Peyer's patch (tissue), 4 donors: ENCODE measurements at places on chromosomes 2 and 18.

DNA sequence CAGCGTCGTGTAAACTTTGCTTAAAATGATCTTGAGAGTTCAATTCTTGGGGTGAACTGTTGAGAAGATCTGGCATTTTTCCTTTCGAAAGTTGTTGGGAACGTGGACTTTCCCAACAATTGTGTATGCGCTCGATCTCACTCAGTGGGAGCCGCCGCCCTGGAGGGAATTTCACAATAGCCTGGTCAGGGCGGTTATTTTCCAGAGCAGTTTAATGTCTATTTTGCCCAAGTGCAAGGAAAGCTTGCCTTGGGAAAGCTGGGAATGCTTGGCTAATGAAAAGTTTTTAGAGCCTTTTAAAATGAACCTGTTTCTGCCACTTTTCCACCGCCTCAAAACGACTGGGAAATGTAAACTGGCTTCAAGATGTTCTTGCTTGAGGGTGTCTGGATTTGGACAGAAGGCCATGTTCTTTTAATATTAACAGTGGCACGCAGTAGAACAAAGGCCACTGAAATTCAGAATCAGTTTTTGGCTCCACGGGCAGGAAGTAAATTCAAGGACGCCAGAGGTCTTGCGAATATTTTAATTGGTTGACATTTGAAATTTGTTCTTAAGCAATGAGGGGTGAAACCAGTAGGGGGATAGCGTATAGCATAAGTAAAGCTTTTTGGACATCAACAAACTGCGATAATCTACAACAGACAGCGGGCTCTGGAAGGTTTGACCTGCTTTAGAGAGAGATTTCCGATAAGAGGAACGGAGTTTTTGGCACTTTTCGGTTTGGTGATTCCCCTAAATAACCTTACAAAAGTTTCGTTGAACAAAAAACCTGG, 1.2 kb downstream of the CFLAR start:
- no peak for DNase-seq

DNA sequence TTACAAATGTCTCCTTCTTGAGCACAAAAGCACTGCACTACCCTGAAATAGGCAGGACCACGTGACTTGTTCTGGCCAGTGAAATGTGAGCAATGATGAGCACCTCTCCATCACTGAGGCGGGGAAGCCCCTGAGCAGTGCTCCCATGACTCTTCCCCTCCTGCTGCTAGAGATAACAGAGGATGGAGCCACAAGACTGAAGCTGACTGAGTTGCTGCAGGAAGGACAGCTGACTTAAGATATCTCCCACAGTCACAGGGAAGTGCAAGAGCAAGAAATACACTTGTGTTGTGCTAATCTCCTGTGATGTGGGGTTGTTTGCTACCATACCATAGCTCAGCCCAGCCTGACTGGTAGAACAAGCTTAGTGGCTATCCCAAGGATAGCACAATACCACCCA, 38.7 kb downstream of the STK39 start:
- DNase-seq = no peak

DNA sequence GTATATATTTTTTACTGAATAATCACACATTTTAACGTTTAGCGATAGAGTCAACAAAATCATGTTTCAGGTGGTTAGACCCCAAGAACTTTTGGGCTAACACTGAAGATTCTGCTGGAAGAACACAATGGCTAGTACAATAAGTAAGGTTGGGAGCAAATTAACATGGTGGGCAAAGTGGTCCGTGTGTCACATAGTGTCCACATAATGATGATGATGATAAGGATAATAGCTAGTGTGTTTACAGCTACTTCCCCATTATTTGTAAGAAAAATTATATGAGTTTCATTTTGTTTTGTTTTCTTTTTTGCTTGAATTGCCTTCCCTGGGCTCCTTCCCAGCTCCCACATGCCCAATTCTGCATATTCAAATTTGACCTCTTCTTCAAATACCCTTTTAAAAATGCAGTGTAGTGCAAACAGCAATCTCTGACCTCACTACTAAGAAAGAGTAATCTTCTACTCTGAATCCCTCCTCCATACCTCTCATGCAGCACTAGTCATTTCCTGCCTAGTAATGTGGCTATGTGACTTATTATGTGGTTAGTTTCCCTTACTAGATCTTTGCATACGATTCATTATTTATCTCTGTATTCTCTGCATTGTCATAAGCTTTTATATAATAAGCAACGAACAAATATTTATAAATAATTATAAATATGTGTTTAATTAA, 16.9 kb upstream of the VPS54 start:
- DNase-seq = no peak

- no peak for DNase-seq
Measured at GRCh38 chr2:38218591-38218991, 142.6 kb upstream of the CYP1B1 start.

DNA sequence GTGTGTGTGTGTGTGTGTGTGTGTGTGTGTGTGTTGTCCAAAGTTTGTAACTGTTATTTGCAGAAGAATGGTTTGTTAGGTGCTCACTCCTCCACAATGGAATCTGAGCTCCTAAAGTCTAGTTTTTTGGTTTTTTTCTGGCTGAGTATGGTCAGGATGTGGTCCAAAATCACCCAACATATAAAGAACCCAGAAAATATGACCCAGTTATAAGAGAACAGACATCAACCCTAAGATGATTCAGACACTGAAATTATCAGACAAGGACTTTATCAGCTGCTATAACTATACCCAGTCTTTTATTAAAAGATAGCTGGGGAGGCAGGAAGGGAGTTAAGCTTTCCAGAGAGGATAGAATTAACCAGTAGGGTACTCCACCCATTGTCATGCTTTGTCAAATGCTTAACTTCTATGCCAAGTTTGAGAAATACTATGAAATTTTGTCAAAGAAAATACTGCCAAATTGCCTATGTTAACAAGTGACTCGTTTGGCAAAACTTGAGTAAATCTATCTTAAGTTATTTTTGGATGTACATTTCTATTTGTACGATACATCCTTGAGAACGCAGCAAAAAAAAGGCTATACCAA, 57.5 kb downstream of the TANK start:
- DNase-seq = no peak

DNA sequence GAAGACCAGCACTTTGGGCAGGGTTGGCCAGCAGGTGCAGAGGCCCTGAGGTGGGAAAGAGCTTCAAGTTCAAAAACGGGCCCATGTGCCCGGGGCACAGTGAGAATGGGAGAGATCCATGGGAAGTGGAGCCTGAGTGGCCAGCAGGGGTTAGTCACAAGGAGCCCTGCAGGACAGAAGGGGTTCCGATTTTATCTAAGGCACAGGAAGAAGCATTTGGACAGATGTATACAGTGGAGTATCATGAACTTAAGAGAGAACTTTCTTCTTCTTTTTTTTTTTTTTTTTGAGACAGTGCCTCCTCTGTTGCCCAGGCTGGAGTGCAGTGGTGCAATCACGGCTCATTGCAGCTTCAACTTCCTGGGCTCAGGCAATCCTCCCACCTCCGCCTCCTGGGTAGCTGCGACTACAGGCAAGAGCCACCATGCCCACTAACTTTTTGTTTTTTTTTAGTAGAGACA, 24.0 kb downstream of the WIPF1 start:
- DNase-seq = no peak

DNA sequence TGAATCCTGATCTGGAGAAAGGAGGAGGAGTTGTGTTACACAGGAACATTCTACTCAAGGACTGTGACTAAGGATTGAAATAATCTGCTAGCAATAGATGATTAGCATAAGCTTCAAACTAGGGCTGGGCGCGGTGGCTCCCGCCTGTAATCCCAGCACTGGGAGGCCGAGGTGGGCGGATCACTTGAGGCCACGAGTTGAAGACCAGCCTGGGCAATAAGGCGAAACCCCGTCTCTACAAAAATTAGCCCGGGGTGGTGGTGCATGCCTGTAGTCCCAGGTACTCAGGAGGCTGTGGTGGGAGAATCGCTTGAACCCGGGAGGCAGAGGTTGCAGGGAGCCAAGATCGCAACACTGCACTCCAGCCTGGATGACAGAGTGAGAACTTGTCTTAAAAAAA, 1.5 kb downstream of the TRMT61B start:
- no peak for DNase-seq

- DNase-seq = no peak
Measured at GRCh38 chr2:145076085-145076484, 556.2 kb upstream of the ZEB2 start.

DNA sequence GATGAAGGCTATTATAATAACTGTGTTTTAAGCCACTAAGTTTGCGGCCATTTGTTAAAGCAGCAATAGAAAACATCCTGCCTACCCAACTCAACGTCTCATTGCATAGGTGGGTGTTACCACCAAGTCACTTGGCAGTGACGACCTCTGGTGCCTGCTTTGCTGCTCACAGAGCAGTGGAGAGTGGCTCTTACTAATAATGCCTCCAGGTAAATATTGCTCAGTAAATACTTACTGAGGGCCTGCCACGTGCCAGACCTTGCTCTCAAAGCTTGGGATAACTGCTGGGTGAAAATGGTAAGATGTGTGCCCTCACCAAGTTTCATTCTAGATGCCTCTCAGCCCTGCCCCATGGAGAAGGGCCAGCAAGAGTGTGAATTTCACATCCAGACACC, 27.7 kb downstream of the ITGA6 start:
- no peak for DNase-seq

- DNase-seq = no peak
Measured at GRCh38 chr2:159093497-159093896, 125.1 kb downstream of the TANC1 start.

GRCh38 chr2:123816203-123816602, 208.9 kb upstream of the CNTNAP5 start:
- DNase-seq = no peak

DNA sequence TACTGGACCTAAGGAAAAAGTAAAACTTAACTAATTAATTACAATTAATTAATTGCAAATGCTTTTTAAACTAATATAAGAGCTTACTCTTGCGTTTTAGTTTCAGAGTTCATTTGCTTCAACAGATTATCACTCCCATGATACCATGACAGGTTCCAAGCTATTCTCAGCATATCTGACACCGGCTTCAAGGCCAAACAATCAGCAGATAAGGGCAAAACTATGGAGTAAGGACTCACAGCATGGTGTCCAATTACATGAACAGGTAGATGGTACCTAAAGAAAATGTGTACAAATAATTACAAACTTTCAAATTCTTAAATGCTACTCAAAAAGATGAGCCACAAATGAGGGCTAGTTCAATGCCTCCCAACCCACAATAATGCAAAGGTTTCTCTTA, 77.2 kb downstream of the RTTN start:
- DNase-seq = no peak

GRCh38 chr2:102355526-102356380, at the start of gene IL18R1:
TSS of gene IL18R1 (plus strand) at chr2:102355796. CDS start at chr2:102362661, 6,865 bp downstream.
- peak; percentile 71 for DNase-seq

DNA sequence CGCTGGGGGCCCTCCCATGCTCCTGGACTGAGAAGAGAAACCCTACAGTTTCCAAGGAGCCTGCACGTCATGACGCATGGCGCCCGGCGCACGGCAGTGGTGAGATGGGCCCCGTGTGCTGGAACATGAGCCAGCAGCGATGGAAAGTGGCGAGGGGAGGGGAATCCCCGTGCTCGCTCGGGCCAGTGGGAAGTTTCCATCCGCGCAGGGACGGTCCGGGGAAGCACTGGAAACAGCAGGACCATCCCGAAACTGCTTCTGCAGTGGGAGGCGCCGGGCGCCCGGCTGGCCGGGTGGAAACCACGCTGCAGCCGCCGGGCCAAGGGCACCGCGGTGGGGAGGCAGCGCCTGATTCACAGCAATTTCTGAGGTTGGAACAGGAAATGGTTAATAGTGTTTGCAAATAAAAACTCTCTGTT, 4.9 kb upstream of the PDCD1 start:
- peak; percentile 67 for DNase-seq

DNA sequence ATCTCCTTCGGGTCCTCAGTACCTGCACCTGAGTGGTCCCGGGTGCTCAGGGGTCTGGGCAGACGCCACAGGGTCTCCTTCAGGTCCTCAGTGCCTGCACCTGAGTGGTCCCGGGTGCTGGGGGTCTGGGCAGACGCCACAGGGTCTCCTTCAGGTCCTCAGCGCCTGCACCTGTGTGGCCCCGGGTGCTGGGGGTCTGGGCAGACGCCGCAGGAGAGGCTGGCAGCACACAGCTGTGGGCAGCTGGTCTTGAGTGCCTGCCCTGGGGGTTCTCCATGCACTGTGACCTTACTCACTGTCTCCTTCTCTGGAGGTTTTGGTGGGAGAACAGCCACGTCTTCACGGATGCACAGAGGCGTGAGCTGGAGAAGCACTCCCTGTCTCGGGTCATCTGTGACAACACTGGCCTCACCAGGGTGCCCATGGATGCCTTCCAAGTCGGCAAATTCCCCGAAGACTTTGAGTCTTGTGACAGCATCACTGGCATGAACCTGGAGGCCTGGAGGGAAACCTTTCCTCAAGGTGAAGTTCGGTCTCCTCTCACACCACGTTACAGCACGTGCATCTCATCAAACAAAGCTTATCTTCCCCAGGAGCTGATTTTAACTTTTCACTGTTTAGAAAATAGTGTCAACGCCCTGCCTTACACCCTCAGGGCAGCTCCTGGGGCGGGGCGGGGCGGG, 82.6 kb downstream of the TPO start:
- DNase-seq = peak; percentile 25

- no peak for DNase-seq
Measured at GRCh38 chr2:82636402-82637020, 1822.6 kb downstream of the SUCLG1 start.

DNA sequence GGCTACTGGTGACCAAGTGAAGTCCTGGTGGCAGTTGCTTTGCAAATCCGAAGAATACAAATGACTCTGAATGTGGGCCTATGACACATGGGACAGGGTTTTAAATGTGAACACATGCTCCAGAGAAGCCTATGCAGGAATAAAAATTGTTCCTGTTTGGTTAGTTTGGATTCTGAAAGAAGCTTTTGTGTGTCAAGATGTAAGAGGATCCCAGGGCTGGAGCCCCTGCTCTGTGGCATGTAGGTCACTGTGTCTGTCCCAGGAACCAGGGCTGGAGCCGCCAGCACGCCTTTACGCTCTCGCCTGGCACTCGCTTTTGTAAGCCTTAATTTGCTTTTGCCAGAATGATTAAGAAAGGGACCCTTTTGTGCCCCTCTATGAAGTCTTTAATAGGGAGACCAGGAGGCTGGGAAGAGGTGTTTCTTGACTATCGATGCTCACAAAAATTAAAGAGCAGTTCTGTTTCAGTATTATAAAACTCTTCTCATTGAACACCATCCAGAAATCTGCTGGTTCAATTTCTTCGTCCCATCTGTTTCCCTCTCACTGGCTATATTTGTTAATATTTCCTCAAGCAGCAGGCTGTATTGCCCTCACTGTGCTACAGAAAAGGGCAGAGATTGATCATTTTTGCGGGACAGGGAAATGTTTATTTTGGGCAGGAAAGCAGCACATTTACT, 532.7 kb upstream of the POU3F3 start:
- no peak for DNase-seq

GRCh38 chr2:114170070-114170469, 272.4 kb upstream of the DPP10 start:
- no peak for DNase-seq

DNA sequence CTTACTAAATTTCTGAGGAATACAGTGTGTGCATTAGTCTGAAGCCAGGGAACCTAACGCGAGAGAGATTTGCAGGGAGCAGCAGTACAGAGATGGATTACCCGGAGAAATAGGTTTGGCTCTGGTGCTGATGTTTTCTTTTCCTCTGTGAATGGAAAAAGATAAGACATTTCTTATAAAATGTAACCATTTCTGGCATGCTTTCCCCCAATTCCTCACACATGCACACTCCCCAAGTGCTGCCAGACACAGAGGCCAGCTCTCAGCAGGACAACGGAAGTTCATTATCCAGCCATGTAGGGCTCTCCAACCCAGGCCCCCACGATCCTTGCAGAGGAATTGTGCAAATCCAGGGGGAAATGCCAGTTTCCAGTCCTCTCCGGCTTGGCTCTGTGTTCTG, 224.5 kb upstream of the MGAT5 start:
- no peak for DNase-seq
